ENCODE measurements at places on chromosomes 16 and 17.

- no peak for DNase-seq
Measured at GRCh38 chr16:710500-711075, 4.3 kb upstream of the METRN start.

GRCh38 chr16:4481526-4481925, 5.3 kb downstream of the HMOX2 start:
- no peak for DNase-seq

- peak; percentile 54 for DNase-seq
Measured at GRCh38 chr16:381789-382717, at the start of gene PGAP6. PGAP6 (minus strand) TSS chr16:381978; CDS start chr16:381821, 157 bp downstream.

DNA sequence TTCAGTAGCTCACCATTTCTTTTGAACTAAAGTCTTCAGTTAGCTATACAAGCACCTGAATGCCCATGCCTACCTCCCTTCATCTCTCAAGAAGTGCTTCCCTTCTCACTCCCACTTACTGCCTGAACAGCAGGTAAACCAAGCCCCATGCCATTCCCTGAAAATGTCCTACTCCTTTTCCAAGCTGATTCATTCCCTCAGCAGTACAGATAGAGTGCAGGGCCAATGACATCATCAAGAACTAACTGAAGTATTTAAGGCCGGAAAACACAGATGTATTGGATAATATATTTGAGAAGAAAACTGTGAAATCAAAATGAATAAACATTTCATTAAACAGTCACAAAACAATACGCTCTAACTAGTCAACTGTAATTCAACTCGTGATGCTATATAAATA, 478.8 kb upstream of the CDH11 start:
- DNase-seq: peak; percentile 44

DNA sequence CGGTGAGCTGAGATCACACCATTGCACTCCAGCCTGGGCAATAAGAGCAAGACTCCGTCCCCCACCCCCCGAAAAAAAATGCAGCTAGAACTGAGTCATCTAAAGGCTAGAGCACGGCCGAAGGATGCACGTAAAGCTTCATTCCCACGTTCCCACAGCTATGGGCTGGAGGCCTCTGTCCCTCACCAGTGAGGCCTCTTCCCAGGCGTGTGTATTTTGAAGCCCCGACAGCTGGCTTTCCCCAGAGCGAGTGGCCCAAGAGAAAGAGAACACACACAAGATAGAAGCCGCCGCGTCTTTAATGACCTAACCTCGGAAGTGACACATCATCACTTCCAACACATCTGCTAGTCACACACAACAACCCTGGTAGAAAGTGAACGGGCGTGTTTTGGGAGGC, 6.6 kb upstream of the KCTD5 start:
- DNase-seq: peak; percentile 14

DNA sequence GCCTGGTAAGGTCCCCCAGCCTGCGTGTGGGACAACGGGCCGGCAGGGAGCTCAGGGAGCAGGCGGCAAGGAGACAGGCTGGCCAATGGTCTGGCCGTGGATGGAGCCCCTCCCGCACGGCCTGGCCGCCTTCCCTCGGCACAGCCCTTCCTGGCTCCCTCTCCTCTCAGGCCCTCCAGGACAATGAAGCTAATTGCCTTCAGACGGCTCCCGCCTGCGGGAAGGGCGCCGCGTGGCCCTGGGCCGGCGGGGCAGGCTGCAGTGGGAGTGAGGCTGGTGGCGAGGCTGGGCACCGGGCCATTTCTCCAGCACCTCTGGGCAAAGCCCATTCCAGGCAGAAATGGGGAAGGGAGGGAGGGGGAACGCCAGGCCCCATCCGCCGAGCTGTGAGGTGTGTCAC, 50.9 kb downstream of the ENGASE start:
- DNase-seq: no peak

- no peak for DNase-seq
Measured at GRCh38 chr17:75832652-75833400, 11.4 kb downstream of the UNC13D start.

GRCh38 chr17:60631119-60631518, 31.1 kb downstream of the PPM1D start:
- no peak for DNase-seq

DNA sequence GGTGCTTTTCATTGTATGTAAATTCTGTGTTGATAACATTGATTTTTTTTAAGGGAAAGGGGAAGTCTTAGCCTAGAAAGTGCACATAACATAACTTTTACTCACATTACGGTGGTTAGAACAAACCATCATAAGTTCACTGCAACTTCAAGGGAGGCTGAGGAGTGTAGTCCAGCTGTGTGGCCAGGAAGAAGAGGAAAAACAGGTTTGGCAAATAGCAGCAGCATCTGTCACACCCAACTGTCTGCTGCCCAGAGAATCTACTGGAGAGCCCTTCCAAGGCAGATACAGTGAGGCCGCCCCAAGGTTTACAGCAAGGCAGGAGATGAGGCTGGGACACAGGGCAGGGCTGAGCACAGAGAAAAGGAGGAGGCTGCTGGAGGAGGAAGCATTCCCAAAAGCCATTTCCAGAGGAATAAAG, 60.6 kb downstream of the AIPL1 start:
- peak; percentile 25 for DNase-seq

DNA sequence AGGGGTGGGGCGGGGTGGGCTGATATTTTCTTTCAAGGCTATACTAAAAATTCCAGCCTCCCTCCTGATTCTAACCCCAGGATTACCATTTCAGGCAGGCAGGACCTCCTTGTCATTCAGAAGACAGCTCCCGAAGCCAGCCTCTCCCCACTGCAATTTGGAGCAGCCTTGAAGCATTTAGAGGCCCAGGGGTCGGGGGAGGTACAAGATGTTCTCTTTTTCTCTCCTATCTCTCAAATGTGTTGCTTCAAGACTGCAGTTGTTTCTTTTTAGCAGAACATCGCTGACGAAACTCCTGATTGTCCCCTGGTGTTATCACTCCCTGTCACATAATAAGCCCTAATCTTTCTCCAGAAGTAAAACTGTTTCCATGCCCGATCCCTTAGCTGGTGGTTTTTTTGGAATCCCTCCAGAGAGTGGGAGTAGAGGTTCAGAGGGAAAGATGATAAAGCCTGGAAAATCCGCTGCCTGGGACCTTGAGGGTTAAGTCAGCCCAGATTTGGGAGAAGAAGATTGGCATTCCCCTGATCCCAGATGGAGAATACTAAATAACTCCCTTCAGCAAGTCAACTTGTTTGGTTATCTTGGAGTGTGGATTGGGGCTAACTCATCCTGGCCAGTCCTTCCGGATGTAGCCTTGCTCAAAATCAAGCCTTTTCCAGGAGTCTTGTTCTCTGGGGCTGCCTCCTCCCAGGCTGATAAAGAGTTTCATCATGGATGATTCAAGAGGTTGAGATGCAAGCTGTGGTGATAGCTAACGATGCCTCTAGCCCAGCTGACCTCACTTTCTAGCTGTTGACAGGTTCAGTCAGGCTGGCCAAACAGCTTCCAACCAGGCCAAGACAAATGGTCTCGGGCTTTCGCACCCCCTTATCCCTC, 71.3 kb downstream of the SOX9 start:
- peak; percentile 84 for DNase-seq

GRCh38 chr17:35713069-35713728, 18.2 kb upstream of the RASL10B start:
- DNase-seq: peak; percentile 95

DNA sequence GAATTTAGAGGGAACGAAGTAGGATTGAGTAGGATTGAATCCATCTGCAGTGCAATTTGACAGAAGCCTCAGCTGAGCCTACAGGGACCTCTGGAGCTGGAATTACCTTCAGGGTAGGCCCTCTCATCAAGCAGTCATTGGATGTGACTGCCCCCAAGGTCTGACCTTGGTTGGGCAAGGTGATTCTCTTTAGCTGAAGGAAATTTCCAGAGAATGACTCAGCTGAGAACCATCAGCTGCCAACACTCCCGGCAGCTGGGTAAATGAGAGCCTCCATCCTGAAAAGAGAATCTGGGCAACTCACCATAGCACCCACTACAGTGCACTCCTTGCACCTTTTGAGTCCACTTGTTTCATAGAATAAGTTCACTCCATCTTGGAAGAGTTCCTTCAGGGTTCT, 113.5 kb upstream of the MED13 start:
- no peak for DNase-seq

DNA sequence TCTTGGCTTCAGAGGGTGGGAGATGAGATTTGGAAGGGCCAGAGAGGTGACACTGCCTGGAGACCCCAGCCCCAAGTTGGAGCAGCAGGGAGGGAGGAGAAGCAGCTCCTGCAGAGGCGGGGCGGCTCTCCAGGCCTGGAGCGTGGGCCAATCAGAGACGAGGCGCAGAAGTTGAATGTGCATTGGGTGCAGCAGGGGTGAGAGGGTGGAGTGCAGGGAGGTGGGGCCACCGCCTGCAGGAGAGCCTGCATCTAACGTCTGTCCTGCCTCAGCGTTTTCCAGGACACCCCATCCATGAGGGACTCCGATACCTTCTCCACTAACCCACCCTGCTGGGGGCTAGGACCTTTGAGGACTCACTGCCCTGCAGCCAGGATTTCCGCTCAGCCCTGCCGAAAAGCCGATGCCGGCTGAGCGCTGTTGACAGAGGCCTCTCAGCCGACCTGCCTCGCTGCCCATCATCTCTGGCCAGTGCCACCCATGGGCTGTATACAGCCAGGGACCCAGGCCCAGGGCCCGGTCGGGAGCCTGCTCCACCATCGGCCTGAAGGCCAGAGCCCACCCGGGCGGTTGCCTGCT, 146.2 kb downstream of the ENGASE start:
- no peak for DNase-seq

DNA sequence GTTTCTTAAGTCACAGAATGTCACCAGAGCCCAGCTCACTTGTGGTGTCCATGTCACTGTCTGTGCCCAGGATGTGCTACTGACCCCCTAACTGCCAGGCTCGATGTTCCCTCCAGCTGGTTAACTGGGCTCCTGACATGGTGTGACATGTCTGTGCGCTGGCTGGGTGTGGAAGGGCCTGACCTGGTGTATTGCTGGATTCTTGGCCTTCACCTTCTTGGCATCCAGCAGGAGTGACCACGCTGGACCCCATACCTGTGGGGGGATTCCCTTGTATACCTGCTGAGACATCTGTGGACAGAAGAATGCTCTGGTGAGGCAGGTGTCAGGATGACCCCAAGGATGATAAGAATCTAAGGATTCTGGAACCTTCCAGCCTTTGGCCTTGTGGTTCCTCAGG, 1690.1 kb downstream of the TP53TG3F start:
- no peak for DNase-seq

GRCh38 chr17:11303773-11304394, 62.9 kb downstream of the SHISA6 start:
- DNase-seq: no peak

DNA sequence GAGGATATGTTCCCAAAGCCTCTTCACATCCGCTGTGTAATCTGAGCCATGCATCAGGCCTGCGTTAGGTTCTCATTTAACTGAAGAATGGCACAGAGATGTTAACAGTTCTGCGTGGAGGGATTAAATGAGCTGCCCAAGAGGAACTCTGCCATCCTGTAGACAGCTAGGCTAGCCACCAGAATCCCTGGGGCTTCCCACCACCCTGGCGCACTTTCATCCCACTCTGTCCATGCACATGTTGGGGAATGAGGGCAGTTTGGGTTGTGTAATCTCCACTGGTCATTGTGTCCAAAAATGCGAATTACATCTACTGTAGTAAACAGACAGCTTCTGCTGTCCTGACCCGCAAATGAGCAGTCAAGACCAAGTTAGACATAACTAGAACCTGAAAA, 1.0 kb upstream of the GLG1 start:
- peak; percentile 42 for DNase-seq

- DNase-seq: peak; percentile 46
Measured at GRCh38 chr16:27273670-27274423, 5.3 kb upstream of the NSMCE1 start.

DNA sequence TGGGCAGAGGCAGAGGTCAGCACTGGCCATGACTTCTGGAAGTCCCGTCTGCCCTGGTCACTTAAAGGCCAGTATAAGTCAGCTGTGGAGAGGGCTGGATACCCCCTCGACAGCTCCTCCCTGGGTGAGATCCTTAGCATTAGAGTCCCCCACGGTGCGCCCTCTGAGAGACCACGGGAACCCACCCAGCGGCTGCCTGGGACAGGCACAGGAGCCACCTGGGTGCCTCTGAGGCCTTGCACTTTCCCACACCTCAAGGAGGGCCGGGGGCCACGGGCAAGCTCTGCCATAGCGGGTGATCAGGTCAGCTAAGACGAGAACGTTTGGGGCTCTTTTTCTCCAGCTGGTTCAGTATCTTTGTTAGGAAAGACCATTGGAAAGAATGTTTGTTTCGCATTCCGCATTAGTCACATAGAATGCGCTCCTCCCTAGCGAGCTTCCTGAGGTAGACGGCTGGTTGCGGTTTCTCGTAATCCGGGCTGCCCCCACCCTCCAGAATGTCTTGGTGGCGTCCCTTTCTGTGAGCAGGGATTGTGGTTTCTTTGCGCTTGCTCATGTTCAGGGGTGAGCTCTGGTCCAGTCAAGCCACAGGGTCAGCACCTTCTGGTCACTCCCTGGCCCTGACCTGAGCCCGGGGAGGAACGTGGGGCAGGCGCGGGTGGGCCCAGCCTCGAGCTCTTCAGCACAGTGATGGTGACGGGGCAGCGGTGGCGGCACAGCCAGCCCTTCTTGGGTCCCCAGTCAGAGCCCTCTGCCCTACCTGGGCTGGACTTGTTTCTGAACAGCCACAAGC, 25.2 kb downstream of the NME3 start:
- DNase-seq: peak; percentile 73

- no peak for DNase-seq
Measured at GRCh38 chr17:64400642-64401041, 10.0 kb upstream of the PECAM1 start.

GRCh38 chr17:56011406-56012131, 141.7 kb upstream of the ANKFN1 start:
- DNase-seq: no peak

DNA sequence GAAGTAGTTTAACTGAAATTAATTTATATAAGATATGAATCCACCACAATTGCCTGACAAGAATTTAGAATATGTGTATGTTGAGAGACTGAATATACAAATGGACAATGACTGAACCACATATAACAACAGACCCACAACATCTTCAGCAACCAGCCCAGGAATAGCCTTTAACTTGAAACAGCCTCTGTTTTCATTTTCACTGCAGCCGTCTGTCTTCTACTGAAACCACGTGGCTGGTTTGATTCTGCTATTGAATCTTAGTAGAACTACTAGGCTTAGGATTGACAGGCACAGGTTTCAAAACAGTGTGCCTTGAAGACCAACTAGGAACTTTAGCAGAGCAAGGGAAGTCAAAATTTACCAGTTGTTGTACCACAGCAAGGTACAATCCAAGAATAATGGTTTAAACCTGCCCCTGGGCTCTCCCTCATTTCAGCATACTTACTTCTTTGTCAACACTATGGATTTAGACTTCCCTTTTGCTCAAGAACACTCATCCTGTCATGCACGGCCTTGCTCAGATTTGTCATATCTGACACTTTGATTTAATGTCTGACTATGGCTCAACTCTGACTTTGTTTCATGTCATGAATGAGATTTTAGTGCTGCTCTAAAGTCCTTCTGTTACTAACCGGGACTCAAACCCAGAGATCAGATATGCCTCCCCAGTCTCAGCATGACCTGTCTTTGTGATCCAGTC, 355.0 kb downstream of the KIF2B start:
- no peak for DNase-seq

DNA sequence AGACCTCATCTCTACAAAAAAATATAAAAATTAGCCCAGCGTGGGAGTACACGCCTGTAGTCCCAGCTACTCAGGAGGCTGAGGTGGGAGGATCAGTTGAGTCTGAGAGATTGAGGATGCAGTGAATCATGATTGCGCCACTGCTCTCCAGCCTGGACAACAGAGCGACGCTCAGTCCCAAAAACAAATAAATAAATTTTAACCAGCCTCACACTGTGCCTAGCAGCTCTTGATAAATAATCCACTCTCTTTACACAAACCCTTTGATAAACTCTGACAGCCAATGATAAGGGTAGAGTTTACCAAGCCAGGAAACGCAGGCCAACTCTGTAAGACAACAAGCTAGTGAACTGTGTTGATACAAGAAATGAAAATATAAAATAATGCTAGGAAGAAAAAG, 32.7 kb downstream of the LITAF start:
- DNase-seq: no peak
